ENCODE measurements at places on chromosomes 3 and 15. TPM values are rescaled to one million over a fixed set of nuclear protein-coding genes. Genes with fewer than 3 reads are reported as not detected.

DNA sequence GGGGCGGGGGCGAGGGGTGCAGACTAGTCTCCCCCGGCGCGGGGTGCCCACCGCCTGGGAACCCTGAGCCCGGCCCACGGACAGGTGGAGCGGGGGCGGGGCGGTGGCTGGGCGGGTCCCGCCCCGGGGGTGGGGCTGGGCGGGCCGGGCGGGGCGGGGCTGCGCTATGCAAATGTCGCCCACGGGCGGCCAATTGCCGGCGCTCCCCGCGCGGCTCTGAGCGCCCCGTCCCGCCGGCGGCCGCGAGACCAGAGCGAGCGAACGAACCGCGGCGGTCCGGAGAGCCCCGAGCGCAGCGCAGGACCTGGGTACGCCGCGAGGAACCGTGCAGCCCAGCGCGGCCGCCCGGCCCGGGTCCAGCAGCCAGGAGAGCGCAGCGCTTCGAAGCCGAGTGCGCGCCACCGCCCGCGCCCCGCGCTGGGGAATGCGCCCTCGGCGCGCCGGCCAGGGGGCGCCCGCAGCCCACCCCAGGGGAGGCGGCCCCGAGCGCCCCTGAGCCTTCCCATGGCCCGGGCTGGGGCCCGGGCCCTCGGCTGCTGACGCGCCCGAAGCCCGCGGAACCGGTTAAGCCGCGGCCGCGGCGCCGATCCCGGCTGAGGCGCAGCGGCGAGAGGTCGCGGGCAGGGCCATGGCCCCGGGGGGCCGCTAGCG, at the start of gene SEMA3F:
SEMA3F (plus strand) TSS at position 485 of the 651 bp plus-strand sequence. CDS start 4,299 bp downstream, outside the sequence.
- H3K4me1 ChIP-seq: peaks cover 22% of the 10 kb centered on the region
- peak within 1 kb of the TSS; percentile 66 for H3K4me3 ChIP-seq
- H3K36me3 ChIP-seq: no peaks in the 10 kb centered on the region
- DNase-seq: peak; percentile 49
- H3K27ac ChIP-seq: no peak within 1 kb of the TSS

GRCh38 chr3:128413003-128413370, 53.7 kb downstream of the DNAJB8 start:
- no peak for DNase-seq
- no peaks in the 10 kb centered on the region for H3K27me3 ChIP-seq
- H3K4me1 ChIP-seq: peaks cover 22% of the 10 kb centered on the region

GRCh38 chr3:166634091-166634746, 745.9 kb downstream of the ZBBX start:
- H3K4me3 ChIP-seq: no peak overlapping the region
- DNase-seq: no peak
- H3K27ac ChIP-seq: no peak overlapping the region
- no peaks in the 10 kb centered on the region for H3K4me1 ChIP-seq
- H3K27me3 ChIP-seq: no peaks in the 10 kb centered on the region

The LRRC31 gene
- not detected for total RNA-seq
